Stimulated activated naive CD4-positive, alpha-beta T cell treated with Interleukin-2 at 50 U/mL for 16 hours (primary cell): ENCODE measurements at places on chromosomes 2 and 18.

DNA sequence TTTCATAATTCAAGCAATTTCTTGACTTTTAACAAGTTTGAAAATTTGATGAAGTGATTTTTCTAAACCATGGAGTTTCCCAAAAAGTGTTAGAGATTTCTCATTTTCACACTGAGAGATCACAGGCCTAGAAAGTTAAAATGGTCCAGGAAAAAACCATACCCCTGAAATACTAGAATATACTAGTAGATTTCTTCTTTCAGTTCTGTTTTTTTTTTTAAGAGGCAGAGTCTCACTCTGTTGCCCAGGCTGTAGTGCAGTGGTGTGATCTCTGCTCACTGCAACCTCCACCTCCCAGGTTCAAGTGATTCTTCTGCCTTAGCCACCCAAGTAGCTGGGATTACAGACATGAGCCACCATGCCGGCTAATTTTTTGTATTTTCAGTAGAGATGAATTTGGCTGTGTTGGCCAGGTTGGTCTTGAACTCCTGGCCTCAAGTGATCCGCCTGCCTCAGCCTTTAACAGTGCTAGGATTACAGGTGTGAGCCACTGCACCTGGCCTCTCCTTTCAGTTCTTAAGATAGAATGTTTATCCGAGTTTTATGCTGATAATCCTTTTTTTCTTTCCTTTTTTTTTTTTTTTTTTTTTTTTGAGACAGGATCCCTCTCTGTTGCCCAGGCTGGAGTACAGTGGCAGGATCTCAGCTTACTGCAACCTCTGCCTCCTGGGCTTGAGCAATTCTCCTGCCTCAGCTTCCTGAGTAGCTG, 14.4 kb downstream of the MTHFD2 start:
- DNase-seq: no peak

DNA sequence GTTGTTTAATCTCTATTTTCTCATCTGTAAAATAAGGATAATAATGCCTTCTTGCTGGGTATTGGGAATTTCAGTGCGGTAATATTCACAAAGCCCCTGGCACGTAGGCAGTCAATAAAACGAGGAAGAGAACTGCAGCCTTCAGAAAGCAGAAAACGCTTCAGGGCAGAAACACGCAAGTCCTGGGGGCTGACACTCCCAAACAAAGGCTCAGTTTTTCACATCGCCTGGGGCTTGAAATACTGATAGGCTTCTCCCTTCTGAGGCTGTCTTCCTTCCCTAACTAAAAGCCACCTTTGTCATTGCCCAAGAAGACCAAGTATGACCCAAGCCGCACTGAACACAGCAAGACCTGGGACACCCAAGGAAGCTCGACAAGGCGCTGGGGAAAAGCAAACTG, 32.4 kb downstream of the TMEM177 start:
- no peak for DNase-seq

GRCh38 chr2:46177461-46178089, 119.6 kb upstream of the EPAS1 start:
- DNase-seq: no peak

DNA sequence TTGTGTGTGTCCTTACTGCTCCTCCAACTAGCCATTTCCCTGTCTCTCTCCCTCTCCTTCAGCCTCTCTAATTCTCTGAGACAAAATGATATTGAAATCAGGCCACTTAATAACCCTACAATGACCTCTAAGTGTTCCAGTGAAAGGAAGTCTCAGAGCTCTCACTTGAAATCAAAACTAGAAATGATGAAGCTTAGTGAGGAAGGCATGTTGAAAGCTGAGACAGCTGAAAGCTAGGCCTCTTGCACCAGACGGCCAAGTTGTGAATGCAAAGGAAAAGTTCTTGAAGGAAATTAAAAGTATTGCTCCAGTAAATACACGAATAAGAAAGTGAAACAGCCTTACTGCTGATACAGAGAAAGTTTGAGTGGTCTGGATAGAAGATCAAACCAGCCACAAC, 72.9 kb downstream of the PRKCE start:
- DNase-seq: no peak

- no peak for DNase-seq
Measured at GRCh38 chr2:112995346-112995920, 9.8 kb upstream of the IL36A start.

DNA sequence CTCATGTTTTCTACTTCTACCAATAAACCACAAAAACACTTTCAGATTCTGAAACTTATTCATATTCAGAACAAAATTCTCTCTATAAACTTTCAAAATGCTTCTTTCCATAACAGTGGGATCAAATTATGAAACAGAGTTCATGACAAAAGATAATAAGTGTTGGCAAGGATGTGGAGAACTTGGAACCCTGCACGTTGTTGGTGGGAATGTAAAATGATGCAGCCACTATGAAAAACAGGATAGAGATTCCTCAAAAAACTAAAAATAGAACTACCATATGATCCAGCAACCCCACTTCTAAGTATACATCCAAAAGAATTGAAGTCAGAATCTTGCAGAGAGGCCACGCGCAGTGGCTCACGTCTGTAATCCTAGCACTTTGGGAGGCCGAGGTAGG, 45.4 kb downstream of the GEMIN6 start:
- DNase-seq: no peak

DNA sequence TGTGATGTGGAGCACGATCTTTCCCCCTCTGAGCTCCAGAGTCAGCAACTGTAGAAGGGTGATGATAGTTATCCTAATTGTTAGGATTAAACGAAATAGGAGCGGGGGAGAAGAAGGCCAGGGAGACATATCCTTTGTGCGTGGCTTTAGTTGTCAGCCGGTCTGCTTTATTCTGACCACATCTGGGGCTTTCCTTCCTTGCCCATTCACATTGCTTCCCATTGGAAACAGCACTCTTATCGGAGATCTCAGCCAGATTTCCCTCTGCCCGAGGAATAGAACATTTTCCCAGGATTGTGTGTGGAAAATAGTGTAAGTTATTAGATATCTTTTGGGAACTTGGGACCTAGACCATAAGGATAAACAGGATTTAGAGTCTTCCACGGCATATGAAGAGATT, 1.5 kb downstream of the RALB start:
- DNase-seq: no peak

- no peak for DNase-seq
Measured at GRCh38 chr2:230170532-230170931, 49.3 kb downstream of the SP110 start.

DNA sequence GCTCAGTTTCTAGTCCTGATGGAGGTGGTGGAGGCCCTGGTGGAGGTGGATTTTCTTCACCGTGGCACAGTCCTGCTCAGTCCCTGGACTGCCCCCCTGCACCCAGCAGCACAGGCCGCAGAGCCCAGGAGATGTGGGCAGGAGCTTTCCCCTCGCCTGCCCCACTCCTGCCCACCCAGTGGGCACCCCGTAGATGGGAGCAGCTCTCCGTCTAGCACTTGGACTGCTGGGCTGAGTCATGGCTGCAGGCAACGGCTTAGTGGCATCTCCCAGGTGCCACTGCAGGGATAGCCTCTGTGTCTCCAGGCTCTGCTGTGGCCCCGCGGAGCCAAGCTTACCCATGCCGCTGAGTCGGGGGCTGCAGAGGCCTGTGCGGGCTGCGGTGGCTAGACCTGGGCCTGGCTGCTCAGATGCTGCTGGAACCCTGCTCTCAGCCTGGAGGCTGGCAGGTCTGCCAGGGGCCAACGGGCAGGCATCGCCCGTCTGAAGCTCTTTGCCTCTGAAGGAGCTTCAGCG, 92.3 kb upstream of the CTDP1 start:
- DNase-seq: no peak

DNA sequence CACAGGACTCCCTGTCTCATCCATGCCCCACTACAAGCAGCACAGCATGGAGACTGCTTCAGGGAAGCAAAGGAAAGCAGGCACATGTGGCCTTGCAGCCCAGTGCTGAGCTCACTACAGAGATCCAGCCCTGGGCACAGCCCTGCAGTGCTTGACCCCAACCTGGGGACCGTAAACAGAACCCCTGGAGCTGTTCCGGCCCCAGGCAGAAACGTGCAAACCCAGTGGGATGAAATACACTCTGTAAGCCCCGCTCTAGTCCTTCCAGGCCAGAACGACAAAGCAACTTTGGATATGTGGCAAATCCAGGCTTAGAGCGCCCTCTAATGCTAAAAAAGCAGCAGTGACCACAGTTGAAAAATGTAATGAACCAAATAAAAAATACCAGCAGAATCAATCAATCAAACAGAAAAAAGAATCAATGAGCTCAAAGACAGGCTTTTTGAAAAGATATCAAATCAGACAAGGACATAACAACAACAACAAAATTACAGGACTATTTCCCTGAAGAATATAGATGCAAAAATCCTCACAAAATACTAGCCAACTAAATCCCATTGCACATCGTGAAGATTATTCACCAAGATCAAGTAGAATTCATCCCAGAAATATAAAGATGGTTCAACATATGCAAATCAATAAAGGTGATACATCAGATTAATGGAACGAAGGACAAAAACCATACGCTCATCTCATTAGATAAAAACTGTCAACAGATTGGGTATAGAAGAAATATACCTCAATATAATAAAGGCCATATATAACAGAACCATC, 45.6 kb downstream of the ZNF519 start:
- DNase-seq: no peak

GRCh38 chr18:68662754-68663153, 52.2 kb downstream of the TMX3 start:
- DNase-seq: no peak

- no peak for DNase-seq
Measured at GRCh38 chr2:195105581-195105980, 551.4 kb upstream of the SLC39A10 start.

DNA sequence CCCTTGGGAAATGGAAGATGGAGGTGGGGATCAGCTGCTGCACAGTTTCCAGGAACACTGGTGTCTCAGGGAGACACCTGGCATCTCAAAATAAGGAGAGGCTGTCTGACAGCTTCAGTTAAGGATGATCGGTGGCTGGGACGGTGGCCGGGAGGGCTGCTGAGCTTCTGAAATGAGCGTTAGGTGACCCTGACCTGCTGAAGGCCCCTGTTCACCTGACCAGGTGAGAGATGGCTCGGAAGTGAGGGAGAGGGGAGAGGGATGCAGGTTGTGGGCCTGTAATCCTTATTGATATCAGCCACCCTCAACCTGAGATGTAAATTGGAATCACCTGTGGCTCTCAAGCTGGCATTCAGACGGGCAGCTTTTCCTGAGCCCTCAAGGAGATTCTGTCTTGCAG, 99.0 kb downstream of the AGAP1 start:
- no peak for DNase-seq

GRCh38 chr18:45820106-45820745, 5.2 kb upstream of the SIGLEC15 start:
- no peak for DNase-seq

DNA sequence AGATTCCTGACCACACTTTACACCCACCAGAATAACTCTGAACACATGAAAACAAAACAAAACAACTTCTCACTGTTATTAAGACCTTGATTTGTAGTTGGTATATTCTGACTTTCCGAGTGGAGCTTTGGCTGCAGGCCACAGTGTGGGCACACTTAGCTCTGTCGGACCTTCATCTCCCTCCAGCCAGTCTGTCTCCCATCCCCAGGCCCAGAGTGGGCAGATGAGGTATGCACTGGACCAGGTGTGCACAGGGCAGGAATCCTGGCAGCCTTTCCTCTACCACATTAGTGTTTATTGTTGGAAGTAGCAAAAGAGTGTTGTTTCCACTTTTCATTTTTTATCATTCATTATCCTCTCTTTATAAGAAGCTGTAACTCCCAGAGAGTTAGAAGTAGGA, 219.5 kb upstream of the TPO start:
- DNase-seq: no peak

- no peak for DNase-seq
Measured at GRCh38 chr18:63834471-63835113, 52.9 kb upstream of the SERPINB2 start.

- DNase-seq: no peak
Measured at GRCh38 chr2:185208261-185208660, 530.3 kb upstream of the FSIP2 start.

GRCh38 chr2:105598829-105599698, 145.6 kb upstream of the NCK2 start:
- no peak for DNase-seq

DNA sequence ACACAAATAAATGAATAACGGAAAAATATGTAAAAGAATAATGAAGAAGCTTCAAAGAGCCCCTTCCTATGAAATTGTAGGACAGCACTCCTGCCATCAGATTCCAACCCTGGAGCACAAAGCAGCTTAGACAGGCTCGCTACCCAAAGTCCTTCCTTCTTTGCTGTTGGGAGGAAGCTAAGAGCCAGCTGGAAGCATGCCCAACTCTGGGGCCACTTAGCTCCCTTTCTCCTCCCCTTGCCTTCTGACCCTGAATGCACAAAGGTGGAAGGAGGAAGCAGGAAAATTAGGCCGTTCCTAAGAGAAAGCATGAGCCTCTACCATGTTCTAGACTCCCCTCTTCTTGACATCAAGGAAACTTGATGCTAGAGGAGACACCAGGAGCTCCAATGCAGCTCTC, 700.8 kb downstream of the RNF144A start:
- no peak for DNase-seq

DNA sequence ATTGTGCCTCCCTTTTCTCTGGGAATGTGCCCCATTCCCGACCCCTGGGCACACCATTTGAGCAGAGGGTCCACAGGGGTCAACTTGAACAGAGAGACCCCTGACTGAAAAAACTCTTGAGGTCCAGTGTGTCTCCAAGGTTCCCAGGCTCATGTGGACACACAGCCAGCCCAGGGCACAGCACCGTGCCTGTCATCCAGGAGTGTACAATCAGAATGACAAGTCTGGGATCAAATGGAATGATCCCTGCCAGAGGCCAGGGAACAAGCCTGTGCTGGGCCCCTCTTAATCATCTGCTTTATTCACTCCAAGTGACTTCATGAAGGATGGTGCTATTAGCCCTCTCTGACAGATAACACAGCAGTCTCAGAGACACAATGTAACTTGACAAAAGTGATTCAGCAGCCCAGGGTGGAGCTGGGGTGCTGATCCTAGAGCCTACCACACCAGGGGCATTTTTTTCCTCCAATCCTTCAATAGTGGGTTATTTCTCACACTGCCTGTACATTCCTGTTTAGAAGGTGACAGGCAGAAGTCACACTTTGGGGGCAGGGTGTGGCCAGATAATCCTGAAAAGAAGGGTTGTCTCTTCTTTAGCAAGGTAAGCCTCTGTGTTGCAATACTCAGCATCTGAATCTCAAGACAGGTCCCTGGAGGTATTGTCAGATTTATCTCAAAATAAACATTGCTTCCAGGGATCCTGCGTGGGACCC, 84.0 kb upstream of the TMEM200C start:
- DNase-seq: no peak

DNA sequence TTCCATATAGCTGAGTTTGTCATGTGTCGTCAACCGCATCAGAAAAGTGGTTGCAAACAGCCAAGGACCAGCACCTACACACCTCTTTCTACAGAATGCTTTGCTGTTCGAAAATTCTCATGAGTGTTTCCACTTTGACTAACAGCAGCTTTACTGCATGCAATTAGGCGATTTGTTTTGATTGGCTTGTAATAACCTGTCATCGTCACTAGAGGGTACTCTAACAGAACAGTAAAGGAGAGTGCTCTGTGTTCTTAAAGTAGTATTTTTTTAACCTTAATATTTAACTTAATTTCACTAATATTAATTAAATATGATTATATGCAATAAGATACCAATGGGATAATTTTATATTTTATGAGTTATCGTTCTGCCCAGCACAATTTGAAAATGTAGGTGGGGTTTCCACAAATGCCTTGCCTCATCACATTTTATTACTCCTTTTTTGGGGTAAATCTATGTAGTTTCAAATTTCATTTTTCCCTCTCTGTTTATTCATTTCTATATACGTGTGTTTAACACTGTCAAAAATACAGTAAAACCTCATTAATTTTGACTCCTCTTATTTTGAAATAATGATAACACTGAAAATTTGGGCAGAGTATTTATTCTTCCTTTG, 502.2 kb downstream of the NRXN1 start:
- no peak for DNase-seq
